ENCODE measurements at places on chromosomes 7 and 10. TPM values are rescaled to one million over a fixed set of nuclear protein-coding genes. Genes with fewer than 3 reads are reported as not detected.

Gene TMEM139
- 0.62 TPM for total RNA-seq

- DNase-seq = no peak
These were observed 107.1 kb upstream of the HABP2 start for GRCh38 chr10:113445736-113446135.

Gene TEX47
- total RNA-seq = not detected

GRCh38 chr7:18004372-18004771, 23.3 kb downstream of the PRPS1L1 start:
- DNase-seq = no peak

DNA sequence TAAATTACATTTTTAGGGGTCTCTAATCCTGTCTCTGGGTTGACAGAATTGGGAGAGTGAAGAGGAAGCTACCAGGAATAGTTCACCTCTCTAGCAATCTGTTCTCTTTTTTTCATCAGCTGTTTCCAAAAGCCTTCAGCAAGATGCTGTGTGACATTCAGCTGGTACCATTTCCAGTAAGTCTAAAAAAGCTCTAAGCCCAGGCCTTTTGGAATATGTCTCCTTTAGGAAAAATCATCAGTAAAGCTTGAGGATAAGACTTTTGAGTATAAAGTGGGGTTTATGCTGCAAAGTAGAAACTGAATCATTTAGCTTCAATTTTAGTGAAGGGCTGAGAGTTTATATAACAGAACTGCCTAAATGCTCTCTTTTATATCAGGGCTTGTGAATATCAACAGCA, 81.5 kb downstream of the CCNY start:
- DNase-seq = no peak

Gene LRGUK
- not detected for total RNA-seq

Gene AMZ1
- total RNA-seq = not detected

DNA sequence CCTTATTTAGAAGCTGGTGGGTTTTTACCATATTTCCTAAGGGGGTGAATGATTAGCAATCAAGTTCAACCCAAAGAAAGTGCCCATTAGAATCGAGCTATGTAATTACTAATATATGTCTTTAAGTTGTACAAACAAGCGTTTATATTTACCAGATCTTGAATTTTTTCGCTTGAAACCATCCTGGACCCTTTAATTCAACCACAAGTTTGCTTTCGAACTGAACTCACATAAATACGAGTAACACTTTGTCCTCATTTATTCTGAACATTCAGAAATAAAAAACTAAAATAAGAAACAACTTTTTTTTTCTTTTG, 1.5 kb downstream of the SRI start:
- DNase-seq = no peak

Gene HSPA14
- 16.3 TPM for total RNA-seq

GRCh38 chr10:8054244-8054493, 319 bp upstream of the GATA3 start:
- no peak for DNase-seq

Gene POM121C
- total RNA-seq = 4.9 TPM

- DNase-seq = no peak
These were observed 69.0 kb downstream of the TNRC18 start for GRCh38 chr7:5354460-5355232.

Gene ZNF239
- total RNA-seq = 5.7 TPM

GRCh38 chr7:4416396-4417056, 265.6 kb upstream of the FOXK1 start:
- DNase-seq = no peak

Gene ZNF117
- 0.70 TPM for total RNA-seq

DNA sequence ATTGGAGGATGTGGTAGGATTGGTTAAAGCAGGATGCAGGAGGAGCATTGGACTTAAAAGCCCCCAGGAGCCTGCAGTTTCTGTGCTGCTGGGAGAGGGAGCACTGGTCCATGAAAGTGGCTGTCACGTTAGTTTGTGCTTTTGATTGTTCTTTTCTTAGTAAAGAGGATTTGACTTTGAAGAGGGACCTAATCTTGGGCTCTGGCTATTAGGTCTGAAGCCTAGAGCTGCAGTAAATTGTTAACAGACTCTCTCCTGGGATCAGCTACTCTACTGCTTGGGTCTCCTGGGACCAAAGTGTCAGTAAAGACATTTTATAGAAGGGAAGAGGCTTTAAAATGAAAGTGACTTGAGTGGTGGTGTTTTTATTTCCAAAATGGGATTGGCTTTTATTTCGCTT, 3.7 kb downstream of the ZFYVE27 start:
- no peak for DNase-seq

Gene ADAM8
- total RNA-seq = 0.50 TPM

DNA sequence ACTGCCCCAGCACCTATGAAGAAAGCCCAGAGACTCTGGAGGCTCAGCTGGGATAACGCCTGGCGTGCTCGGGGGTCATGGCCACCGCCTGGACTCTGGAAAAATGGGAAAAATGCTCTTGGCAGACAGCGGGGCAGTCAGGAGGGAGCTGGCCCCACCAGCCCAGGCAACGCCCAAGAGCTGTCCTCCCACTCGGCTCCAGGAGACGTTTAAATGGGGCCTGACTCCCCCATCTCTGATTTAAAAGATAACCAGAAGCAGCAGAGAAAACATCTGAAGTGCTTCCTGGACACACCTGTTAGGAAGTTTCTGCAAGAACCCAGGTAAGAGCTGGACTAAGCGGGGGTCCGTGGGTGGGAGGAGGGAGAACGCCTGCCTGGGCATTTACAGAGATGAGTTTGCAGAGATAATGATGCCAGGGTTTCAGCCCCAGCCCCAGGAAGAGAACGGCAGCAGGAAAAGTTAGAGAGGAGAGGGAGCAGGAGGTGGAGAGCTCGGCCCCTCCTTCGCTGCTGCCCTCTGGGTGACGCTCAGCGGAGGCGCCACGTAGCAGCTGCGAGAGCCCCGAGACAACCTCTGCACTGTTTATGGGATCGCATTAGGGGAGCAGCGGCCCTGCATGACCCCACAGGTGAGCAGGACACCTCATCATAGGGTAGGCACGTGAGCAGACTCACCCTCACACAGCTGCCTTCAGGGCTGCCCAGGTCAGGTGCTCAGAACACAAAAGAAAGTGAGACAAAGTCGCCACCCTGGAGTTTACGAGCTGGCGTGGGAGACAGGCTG, 83.5 kb upstream of the INSIG1 start:
- DNase-seq = no peak

DNA sequence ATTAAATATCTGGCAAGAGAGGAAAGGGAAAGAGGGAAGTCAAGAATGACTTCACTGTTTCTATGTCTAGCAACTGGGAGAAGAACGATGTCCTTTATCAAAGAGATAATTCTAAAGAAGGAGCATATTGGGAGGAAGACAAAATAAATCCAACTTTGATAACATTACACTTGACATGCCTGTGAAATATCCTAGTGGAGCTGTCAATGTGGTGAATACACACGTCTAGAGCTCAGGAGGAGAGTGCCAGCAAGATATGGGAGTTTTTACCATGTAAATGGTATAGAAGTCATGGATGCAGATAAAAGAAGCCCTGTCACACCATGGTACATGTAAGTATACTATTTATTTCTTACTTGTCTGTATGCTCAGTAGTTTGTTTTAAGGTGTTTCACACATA, 356.7 kb downstream of the HPSE2 start:
- no peak for DNase-seq

DNA sequence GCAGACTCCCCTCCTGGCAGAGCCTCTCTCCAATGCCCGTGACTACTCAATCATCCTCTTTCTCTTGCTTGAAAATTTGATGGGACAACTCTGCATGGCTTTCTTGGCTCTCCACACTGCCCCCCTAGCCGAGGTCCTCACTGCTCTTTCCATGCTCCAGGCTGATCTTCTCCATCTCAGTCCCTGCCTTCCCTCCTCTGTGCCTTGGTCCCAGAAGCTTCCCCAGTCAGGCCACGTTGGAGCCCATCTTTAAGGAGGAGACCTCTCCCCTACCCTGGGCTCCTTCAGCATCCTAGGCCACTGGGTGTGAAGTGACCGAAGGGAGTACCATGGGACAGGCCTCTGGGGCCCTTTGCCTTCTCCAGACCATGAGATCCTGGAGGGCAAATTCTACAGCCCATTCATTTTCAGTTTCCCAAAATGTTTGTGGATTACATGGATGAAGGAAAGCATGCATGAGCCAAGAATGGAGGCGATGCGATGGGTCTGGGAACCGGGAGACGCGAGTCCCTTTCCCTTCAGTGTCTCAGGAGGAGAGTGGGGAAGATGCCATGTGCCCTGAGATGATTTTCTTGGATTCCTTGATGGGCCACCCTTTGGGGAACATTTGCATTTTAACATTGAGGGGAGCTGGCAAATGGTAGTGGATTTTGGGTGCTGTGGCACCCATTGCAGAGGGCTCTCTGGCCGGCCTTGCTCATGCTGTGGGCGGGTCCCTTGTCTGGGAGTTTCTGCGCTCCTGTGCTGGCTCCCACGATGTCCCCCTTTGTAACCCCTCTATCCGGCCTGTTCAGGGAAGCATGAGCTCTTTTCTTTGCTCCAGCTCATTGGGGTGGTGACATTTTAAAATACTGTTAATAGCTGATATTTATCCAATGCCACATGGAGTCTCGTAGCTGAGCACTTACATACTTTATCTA, 376.6 kb downstream of the RPS24 start:
- no peak for DNase-seq

DNA sequence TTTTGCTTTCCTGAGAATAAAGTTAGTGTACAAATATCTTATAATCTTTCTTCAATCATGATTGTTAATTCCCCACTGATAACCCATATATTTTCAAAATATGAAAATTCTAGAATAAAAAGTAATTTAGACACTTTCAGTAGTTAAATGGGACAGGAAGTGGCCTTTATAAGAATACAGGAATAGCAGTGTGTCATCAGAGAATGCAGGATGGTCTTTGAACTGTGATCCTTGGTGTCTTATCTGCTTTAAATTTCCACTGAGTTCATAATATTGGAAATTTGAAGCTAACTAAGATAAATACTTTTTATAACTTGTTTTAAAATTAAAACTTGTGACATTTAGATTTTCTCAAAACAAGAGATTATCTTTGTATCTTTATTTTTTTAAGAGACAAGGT, 75.4 kb downstream of the CREM start:
- DNase-seq = no peak

DNA sequence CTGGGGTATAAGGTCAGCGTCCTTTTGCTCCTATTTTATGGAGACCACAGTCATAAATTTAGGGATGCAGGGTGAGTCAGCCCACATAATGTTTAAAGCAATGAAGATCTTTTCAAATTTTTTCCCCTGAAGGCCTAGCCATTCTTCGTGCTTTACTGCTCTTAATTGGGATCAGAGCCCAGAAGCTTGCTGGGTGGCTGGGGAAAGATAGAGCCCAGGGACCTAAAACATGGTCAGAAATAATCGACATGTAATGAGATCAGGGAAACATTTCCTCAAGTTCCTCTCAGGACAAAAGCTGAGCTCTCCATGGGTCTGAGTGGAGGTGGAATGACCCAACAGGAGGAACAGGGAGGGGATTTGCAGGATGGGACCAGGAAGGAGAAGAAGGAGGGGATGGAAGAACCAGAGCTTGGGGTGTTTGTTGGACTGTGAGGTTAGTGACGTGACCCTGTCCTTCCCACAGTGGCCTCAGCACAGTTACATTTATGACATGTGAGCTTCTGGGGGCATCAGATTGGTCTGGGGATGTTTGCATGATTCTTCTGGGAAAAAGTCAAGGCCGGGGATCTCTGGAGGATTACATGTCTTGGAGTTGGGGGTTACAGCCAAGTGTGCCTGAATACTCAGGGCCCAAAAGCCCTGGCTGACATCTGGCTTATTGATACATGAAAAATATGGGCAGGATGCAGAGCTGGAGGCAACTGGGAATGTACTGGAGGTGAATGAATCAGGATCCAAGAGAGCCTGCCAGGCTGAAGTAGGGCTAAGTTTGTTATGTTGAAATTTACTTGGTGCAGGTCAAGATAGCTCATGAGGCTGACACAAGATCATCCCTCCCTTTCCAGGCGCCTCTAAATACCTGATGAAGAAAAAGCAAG, 477.9 kb downstream of the RPS24 start:
- DNase-seq = no peak

Gene SH2B2
- total RNA-seq = 1.8 TPM

Gene ADAMTS14
- total RNA-seq = 0.45 TPM

DNA sequence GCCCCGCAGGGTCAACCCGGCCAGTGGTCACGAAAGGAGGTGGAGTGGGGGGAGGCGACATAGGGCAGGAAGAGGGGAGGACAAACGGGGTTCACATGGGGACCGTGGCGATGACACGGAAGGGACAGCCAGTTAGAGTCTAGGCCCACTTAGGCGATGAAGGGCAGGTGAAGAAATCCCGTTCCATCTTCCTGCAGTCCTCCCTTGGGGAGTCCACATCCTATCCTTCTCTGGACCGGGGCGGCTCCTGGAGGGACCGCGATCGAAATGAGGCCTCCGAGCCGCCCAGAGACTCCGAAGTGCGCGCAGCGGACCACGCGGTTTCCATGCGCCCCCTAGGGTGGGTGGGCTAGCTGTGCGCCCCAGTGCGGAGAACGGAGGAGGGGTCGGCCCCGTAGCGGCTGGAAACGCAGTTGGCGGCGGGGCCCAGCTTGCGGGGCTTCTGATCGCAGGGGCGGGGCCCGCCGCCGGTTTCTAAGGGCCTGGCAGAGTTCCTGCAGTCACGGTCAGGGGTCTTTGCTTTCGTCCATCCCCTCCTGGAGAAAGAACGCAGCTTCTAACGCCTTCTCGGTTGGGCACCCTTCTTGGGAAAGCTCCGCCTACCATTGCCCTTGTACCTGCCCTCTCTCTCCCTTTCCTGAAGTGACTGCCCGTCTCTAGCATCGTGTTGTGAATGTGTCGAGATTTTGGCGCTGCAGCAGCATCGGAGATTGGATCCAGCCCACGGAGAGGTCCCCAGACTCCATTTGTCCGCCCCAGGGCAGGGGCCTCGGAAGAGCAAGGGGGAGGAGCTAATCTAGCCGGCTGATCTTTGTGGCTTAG, 17.9 kb upstream of the TMEM225B start:
- DNase-seq = no peak

GRCh38 chr7:106142136-106142535, 30.0 kb upstream of the SYPL1 start:
- no peak for DNase-seq

DNA sequence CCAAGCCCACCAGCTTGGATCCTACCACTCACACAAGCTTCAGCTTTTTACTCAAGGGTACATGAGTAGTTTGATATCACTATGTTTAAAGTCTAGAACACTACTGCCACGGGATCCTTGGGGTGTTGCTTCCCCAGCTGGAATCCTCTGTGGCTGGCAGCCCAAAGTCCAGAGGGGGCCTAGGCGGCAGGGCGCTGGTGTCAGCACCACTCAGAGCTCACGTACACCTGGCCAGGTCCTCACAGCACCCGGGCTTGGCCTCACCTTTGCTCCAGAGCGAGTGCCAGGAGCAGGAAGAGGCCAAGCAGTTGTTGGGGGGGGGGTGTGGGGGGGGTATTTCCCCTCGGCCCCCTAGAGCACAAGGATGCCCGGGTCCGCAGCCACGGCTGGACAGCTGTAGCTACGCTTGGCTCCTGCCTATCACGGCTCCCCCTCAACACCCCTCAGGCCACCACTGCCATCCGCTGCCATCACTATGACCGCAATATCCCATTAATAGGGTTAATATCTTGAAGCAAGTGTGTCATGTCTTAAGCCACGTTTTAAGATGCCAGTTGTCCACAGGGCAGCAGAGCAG, 17.0 kb downstream of the ZDHHC6 start:
- no peak for DNase-seq

All from H4 (cell line).